Activated naive CD4-positive, alpha-beta T cell treated with anti-CD3 and anti-CD28 coated beads, Interleukin-2, amount 50 U/mL, for 72 hours (primary cell): ENCODE measurements at places on chromosomes 12 and 14. TPM values are rescaled to one million over a fixed set of nuclear protein-coding genes. Genes with fewer than 3 reads are reported as not detected.

The RFLNA gene
- 0.32 TPM for total RNA-seq

The ESPL1 gene
- 32.8 TPM for total RNA-seq

The GALNT9 gene
- total RNA-seq: not detected

The DNAJC22 gene
- 0.06 TPM for total RNA-seq

The VDR gene
- total RNA-seq: 133 TPM

The BCAT1 gene
- total RNA-seq: 6.3 TPM

The ZC2HC1C gene
- 1.5 TPM for total RNA-seq

The ZNF10 gene
- total RNA-seq: 10.1 TPM

The OR4M1 gene
- total RNA-seq: not detected

The ZCCHC8 gene
- 36.7 TPM for total RNA-seq

The LYZ gene
- total RNA-seq: 0.30 TPM

The CACNA2D4 gene
- 3.8 TPM for total RNA-seq

The SLC10A1 gene
- not detected for total RNA-seq

The RFX4 gene
- total RNA-seq: not detected

The COCH gene
- total RNA-seq: 1.4 TPM

The ENDOU gene
- not detected for total RNA-seq

The MDGA2 gene
- not detected for total RNA-seq

The ACSS3 gene
- not detected for total RNA-seq

The GLT1D1 gene
- 0.60 TPM for total RNA-seq

The SERPINA12 gene
- total RNA-seq: not detected

The CLEC4D gene
- total RNA-seq: not detected

The RDH16 gene
- 0.29 TPM for total RNA-seq

The GNG2 gene
- 121 TPM for total RNA-seq

The LUM gene
- total RNA-seq: not detected

The FGF23 gene
- not detected for total RNA-seq

The PLA2G1B gene
- not detected for total RNA-seq

The CCDC177 gene
- total RNA-seq: not detected

The PROX2 gene
- total RNA-seq: 0.23 TPM

The HOXC5 gene
- total RNA-seq: not detected

The RERGL gene
- not detected for total RNA-seq

The CCDC60 gene
- not detected for total RNA-seq

The FOXA1 gene
- total RNA-seq: not detected

The KRT83 gene
- not detected for total RNA-seq

The KERA gene
- not detected for total RNA-seq

The ETFBKMT gene
- total RNA-seq: 1.3 TPM

The IL25 gene
- not detected for total RNA-seq

The SH2B3 gene
- total RNA-seq: 18.0 TPM

The CHGA gene
- not detected for total RNA-seq

The CDK2 gene
- total RNA-seq: 144 TPM

The SLC24A4 gene
- not detected for total RNA-seq

The ABCD2 gene
- total RNA-seq: 7.3 TPM

The RPL10L gene
- total RNA-seq: not detected

The ALDH6A1 gene
- 20.9 TPM for total RNA-seq

The LRRC10 gene
- total RNA-seq: not detected

The BCL11B gene
- 57.8 TPM for total RNA-seq
